ENCODE measurements at places on chromosomes 7 and 10.

GRCh38 chr10:43172645-43173044 lies 34.4 kb downstream of the CSGALNACT2 start:
- DNase-seq, result no peak

- DNase-seq, result no peak
Observed at GRCh38 chr7:103394566-103394965, 47.1 kb downstream of the PSMC2 start.

GRCh38 chr10:3270577-3271316 lies 98.2 kb upstream of the PITRM1 start:
- no peak for DNase-seq

DNA sequence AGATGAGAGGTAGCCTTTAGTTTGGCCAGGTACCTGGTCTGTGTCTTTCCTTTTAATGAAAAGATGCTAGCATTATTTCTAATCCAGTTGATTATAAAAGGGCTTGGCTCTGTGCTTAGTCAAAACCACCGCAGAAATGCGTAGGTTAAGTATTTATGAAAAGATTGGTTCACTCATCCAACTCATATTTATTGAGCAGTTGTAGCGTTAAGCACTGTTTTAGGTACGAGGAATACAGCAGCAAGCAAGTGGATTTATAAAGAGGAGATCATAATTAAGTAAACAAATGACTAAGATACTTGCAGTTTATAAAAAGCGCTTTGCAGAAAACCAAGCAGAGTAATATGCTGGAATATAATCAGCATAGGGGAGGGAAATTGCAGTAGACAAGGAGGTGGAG lies 129.8 kb downstream of the PPP1R17 start:
- no peak for DNase-seq

- DNase-seq, result no peak
Observed at GRCh38 chr10:69234447-69234846, 14.3 kb downstream of the HKDC1 start.

GRCh38 chr7:131557652-131558385 lies 1.4 kb upstream of the PODXL start:
- no peak for DNase-seq

DNA sequence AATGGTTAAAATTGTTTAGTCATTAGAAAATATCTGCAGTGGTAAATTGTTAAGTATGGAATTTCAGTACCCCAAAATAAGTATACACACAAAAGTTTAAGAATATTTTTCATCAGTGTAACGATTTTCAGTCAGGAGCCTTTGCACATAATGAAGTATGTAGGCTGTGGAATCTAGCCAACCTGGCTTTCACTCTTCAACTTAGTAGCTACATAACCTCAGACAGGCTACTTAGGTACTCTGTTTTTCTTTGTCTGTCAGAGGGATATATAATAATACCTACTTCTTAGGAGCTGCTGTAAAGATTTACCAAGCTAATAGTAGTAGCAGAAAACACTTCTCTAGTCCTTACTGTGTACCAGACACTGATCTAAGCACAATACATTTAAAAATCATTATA lies 137.5 kb downstream of the ZEB1 start:
- DNase-seq, result peak; percentile 25

DNA sequence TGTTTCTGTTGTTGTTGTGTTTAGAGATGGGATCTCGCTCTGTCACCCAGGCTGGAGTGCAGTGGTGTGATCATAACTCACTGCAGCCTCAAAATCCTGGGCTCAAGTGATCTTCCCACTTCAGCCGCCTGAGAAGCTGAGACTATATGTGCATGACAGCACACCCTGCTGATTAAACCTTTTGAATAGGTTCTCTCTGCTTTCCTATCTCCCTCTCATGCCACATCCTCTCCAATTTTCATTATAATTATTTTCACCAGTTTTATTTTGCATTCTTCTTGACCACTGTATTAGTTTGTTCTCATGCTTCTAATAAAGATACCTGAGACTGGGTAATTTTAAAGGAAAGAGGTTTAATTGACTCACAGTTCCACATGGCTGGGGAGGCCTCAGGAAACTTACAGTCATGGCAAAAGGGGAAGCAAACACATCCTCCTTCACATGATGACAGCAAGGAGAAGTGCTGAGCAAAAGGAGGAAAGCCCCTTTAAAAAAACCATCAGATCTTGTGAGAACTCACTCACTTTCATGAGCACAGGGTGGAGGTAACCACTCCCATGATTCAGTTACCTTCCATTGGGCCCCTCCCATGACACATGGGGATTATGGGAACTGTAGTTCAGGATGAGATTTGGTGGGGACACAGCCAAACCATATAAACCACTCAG lies 12.9 kb downstream of the AGK start:
- no peak for DNase-seq

- no peak for DNase-seq
Observed at GRCh38 chr7:138081868-138082267, 5.6 kb downstream of the AKR1D1 start.

DNA sequence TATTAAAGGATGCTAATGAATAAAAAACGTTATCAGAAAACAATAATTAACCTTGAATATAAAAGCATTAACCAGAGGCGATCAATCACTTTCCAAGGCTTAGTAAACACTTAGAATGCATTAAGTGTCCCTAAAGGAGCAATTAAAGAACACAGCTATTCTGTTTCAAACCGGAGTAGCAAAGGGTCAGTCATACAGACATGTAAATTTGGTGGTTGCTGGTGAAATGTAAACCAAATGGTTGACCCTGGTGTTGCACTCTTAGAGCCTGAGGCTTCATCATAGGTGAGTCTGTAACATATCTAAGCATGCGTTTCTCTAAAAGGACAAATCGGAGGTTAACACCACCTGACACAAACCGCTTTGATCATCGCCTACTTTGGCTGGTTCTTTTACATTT lies 1280.1 kb downstream of the TYW1 start:
- no peak for DNase-seq

DNA sequence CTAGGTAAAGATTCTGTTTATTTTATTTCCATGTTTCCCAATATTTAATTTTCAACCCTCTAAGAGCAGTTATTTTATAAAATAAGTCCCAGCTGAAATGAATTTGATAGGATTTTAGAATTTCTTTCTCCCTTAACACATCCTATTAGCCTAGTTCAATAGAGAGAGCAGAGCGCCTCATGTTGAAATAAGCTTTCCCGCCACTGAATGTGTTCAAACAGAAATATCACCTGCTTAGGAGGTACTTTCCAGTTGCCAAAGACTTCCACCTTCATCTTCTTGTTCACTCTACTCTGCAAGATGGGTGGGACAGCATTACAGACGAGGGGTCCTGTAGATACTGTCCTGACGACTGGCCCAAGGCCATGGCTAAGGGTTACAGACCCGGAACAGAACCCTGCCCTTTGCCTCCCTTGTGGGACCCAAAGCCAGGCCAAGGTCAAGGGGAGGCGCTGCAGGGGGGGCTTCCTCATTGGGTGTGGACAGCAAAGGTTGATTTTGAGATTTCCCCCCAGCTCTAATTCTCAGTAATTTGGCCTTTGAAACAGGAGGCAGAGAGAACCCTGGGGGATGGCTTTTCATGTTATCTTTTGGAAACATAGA lies 62.0 kb downstream of the PARP12 start:
- no peak for DNase-seq

DNA sequence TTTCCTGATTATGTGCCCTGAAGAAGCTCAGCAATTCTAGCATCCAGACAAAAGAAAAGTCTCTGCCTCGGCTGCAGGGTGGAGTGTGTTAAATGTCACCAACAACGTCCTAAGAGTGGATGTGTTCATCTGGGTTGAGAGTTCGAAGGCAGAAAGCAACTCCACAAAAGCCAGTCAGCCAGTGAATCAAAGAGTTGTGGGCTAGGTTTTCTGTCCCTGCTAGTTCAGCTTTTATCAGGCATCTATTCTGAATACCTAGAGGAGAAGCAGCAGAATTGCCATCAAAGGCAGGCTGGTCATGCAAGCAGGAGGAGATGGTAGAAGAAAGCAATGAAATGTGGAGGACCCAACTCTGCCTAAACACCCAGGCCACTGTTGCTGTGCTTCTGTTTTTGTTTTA lies 205.2 kb downstream of the KLF6 start:
- no peak for DNase-seq

DNA sequence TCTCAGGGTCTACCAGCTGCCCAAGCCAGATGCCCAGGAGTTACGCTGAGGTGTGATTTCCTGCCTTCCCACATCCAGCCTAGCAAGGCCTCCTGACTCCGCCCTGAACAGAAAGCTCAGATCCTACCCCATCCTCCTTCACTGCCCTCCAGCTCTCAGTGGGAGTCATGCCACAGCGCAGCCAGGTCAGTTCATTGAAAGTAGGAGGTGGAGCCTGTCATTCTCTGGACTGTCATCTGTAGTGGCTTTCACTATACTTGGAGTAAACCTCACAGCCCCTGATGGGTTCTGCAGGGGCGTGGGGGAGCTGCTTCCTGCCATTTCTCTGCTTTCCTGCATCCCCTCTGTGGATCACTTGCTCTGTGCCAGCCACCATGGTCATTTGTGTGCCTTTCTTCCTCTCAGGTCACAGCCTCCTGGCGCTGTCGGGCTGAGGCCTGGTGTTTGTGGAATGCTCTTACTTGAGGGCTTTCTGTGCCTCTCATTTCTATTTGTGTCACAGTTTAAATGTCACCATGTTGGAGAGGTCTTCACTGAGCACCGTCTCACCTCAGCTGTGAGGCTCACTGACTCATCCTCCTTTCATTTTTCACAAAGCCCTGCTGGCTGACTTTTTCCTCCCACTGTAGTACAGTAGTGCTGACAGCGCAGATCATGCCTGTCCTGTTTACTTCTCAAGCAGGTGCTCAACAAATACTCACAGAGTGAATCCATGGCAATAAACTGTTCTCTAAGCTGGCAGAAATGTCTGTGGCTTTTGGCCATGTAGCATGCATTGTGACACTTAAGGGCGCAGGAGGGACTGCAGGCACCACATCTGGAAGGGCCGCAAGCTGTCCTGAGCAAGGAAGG lies 61.0 kb upstream of the TMEM248 start:
- no peak for DNase-seq

DNA sequence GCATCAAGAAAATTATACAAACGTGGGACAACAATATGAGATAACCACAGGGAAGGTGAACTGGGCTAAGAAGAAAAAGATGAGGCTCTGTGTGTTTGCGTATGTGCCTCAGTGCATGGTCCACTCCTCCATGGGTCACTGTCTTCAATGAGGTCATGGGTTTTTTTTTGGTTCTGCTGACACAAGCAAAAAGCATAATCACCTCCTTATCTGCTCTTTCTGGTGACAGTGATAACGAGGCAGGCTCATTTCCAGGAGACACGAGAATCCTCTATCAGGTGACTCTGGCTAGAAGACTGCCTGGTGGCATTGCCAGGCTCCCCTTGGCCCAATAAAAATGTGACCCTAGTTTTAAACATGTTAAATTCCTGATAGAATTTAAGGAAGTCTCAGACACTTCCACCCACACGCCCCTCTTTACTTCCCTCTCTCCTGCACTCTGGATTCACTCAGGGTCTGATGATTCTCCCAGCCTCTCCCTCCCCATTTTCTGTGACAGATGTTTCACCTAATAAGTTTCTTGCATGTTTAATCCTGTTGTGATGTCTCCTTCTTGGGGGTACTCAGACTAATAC lies 35.3 kb upstream of the CDCA7L start:
- no peak for DNase-seq

GRCh38 chr7:3980300-3980643 lies 679.2 kb downstream of the SDK1 start:
- DNase-seq, result no peak

- no peak for DNase-seq
Observed at GRCh38 chr7:107315716-107316220, 147.0 kb downstream of the HBP1 start.

DNA sequence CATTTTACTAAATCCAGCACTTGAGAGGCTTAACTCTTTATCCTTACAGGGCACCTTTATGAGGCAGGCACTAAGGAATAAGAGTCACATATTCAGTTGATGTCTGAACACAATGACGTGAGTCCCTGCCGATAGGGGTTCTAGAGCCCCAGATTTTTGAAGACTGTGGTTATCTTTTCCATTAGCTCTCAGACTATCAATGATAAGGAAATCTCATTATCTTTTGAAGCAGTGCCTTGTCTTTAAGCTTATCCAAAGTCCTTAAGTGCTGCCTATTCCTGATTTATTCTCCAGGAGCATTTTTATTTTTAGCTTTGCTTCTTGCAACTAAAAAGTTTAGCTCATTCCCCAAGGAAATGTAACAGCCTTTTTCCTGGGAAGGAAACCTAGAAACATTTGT lies 444.1 kb upstream of the LRRN3 start:
- DNase-seq, result no peak

Data from fibroblast of skin of abdomen (primary cell).